ENCODE measurements at places on chromosomes 2 and 18.

GRCh38 chr2:128202791-128203190, 111.8 kb downstream of the UGGT1 start:
- DNase-seq = no peak

DNA sequence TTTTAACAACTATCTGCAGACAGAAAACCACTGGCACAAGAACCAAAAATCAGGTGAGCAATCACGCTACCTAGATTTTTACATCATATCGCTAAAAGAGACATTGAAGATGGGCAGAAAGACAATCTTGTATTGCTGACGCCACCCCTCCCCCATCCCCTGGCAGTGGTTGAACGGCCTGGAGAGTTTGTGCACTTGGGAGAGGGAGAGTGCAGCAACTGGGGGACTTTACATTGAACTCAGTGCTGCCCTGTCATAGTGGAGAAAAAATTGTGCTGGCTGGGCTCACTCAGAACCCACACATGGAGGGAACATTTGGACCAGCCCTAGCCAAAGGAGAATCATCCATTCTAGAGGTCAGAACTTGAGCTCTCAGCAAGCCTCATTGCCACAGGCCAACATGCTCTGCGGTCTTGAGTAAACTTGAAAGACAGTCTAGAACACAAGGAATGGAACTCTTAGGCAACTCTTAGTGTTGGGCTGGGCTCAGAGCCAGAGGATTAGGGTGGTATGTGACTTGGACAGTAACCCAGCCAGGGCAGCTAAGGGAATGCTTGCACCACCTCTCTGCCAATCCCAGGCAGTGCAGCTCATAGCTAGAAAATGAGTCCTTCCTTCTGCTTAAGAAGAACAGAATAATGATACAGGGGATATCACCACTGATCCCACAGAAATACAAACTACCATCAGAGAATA, 220.0 kb upstream of the CYP26B1 start:
- DNase-seq = no peak

- no peak for DNase-seq
Measured at GRCh38 chr2:70116936-70117552, 29.8 kb downstream of the PCBP1 start.

DNA sequence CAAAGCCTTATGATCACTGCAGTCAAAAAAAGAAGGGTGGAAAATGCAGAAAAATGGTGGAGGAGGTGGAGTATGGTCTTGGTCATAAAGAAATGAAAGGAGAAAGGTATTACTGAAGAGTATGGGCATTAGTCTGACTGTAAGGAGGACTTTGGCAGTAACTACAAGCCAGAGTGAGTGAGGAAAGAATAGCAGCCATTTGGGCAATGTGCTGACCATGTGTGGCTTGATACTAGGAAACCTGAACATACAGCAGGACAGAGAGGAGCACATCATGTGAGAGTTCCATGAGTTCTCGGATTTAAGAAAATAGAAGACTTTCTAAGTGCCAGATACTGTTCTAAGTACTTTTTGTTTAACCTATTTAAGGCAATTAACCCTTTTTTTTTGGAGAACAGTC, 8.5 kb downstream of the DTNA start:
- DNase-seq = no peak

- no peak for DNase-seq
Measured at GRCh38 chr2:119518401-119519056, 5.8 kb downstream of the SCTR start.

- no peak for DNase-seq
Measured at GRCh38 chr2:112642966-112643365, 2.8 kb upstream of the SLC20A1 start.

DNA sequence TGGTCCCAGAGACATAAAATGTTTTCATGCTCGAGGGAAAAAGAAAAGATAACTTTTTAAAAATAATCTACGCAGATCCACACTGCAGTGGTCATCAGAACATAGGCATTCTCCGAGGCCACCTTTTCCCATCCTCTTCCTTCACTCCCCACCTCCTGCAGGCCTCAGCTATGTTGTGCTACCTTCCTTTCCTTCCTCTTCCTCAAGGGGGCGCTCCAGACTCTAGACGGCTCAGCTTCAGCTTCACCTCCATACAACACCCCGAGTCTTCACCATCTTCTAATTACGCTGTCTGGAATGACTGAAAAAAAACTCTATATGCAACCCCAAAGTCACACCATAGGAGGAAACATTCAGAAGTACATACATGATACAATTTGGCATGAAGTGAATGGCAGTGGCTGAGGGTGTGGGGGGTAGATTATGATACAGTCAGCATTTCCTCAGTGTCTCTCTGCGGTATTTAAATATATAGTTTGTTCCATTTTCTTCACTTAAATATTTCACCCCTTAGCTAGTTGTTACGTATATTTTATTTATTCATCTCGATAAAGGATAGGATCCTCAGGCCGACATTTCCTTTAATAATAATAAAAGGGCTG, 583.6 kb downstream of the IRS1 start:
- DNase-seq = no peak

- no peak for DNase-seq
Measured at GRCh38 chr18:68735483-68736343, 20.8 kb upstream of the TMX3 start.

GRCh38 chr2:227813562-227814353, at the start of gene CCL20:
CCL20 (plus strand) TSS chr2:227813842; CDS start chr2:227813912, 70 bp downstream.
- no peak for DNase-seq

DNA sequence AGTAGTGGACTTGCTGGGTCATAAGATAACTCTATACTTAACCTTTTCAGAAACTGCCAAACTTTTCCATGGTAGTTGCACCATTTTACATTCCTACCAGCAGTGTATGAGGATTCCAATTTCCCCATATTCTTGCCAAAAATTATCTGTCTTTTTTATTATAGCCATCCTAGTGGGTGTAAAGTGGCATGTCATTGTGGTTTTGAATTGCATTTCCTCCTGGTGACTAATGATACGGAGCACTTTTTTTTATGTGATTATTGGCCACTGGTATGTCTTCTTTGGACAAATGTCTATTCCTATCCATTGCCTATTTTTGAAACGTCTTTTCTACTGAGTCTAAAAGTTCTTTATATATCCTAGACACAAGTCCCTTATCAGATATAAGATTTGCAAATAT, 44.3 kb downstream of the CACNB4 start:
- no peak for DNase-seq

DNA sequence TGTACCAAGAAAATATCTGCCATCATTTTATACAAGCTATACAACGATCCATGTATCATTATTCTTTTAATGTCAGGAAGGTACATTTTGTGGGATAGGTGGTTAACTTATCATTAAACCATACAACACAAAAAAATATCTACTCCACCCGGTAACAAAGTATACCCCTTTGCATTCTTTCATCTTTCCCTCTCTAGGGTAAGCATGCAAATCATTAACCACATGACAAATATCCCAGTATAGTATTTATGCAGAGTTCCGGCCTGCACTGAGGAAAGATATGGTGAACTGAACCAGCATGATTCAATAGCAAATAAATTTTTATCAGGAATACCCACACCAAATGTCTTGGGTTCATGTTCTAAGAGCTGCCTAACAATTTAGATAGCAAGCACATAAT, 22.5 kb upstream of the SULT1C2 start:
- no peak for DNase-seq

GRCh38 chr2:37614061-37614738, 57.2 kb downstream of the CDC42EP3 start:
- DNase-seq = no peak

DNA sequence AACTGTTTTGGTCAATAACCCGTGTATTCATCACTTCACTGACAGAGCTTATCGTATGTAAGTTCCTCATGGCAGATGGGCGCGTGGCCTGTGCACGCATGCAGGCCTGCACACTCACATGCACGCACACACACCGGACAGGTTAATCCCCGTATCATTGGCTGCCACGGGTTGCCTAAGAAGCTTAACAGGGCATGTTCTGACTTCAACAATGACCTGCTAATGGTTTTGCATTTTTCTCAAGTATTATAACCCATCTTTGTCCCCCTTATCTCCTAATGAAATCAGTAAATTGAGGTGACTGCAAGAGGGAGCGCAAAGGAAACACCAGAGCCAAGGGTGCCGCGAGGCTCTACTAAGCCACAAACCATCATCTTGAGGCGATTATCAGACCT, 399.0 kb upstream of the ID2 start:
- DNase-seq = no peak

DNA sequence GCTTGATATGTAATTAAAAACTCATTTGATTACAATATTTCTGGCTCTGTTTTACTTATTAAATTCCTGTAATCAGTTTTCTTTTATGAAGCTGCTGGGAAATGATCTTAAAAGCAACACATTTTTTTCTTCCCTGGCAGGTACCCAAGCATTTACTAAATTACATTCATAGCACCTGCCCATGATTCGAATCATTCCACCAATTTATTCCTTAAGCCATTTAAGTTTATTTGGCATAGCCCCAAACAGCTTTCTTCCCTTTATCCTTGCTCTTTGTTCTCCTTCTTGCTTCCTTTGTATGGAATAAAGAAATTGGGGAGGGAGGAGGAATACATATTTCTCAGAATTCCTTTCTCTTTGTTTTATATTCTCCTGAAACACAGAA, 241.3 kb downstream of the AGPS start:
- DNase-seq = no peak

DNA sequence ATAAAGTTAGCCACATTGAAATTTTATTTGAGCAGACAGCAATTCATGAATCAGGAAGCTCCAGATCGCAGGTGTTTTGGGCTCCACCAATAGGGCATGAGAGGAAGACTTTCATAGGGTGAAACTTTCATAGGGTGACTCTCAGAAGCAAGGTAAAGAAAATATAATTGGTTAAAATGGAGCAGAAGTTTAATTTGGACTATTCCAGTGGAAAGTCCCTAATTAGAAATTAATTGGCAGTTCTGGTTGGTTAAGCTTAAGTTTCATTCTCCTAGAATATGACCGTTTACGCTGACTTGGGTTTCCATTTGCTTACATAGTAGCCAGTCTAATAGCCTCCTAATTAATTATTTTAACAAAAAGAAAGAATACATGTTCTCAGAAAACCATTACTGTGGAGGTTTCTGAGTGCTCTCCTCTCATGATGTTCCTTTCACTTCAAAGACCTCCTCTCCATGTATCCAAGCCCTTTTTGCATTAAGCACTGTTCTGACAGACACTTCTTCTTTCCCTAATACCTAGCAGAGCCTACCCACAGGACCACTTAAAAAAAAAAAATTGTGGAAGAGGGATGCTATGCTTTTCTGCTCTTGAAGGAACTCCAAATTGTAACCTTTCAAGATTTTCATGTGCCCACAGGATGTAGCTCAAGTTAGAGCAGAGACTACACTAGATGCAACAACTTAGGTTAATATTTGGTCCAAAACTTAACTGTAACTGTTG, 99.1 kb downstream of the MREG start:
- DNase-seq = no peak

DNA sequence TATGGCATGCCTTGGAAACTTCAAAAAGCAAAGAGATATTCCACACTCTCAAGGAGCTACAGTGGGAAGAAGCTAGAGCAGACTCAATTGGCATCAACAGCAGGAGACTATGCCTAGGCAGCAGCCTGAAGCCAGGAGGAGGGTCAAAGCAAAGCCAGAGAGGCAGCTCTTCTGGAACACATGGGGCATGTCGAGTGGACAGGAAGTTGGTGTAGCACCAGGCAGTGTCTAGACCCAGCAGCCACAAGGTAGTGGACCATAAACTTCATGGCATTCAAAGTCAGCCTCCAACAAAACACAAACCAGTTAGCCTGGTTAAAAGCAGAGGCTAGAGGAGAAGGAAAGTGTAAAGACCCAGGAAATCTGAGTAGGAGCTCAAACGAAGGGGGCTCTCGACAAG, 311.2 kb upstream of the PKDCC start:
- DNase-seq = no peak
